ENCODE measurements at places on chromosomes 5 and 9.

GRCh38 chr5:36688722-36689121 is 82.3 kb downstream of the SLC1A3 start:
- DNase-seq, result no peak

- no peak for DNase-seq
Measured at GRCh38 chr5:67511911-67512310, 315.3 kb upstream of the CD180 start.

DNA sequence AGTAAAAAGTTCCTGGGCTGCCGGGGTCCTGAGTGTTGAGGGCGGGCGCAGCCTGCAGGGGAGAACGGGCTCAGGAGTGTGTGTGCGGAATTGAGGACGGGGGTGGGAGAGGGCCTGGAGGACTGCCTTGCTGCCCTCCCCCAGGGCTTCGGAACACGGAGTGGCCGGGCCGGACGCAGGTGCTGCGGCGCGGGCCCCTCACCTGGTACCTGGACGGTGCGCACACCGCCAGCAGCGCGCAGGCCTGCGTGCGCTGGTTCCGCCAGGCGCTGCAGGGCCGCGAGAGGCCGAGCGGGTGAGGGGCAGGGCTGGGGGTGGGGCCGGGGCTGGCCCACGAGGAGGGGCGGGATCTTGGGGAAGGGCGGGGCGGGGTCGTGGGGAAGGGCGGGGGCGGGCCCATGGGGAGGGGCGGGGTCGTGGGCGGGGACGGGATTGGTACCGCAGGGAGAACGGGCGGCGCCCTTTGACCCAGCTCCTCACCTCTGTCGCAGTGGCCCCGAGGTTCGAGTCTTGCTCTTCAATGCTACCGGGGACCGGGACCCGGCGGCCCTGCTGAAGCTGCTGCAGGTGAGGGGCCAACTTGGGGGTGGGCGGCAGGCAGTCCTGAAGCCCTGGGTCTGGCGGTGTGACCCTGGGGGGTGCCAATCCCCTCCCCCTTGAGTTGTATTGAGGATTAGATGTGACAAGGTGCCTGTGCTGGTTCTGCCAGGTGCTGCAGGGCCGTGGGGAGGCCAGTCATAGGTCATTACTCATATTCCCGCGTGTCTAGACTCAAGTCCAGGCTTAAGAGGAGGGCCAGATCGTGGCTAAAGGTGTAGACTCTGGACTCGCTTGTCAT is 7.1 kb downstream of the FPGS start:
- no peak for DNase-seq

DNA sequence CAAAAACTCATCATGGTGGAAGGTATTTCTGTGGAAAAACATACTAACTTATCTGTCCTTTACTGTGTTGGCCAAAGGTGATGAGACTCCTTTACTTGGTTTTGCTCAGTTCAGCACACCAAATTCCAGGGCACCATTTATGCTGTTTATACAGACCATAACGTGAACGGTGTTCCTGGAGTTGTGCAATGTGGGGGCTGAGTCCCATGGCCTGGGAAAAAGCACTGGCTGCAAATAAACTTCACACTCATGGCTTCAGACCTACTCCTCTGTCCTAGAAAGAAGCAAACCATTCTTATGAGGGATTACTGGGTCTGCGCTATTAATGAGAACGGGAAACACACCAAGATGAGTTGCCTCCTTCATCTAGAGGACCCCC is 10.4 kb downstream of the FREM1 start:
- no peak for DNase-seq

DNA sequence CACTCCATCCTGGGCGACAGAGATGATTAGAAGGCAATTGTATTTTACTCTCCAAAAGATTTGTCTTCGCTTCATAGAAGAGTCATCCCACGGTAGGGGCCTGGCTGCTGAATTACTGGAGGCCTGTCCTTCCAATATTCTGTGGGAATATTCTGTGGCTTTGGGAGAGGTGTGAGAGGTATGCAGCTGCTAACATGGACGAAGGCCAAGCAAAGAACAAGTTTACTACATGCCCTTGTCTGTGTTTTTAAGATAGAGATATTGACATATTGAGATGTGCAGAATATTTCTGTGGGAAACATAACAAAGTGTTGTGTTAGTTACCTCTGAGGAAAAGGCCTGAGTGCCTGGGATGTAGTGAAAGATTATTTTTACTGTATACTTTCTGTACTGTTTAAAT is 71.8 kb upstream of the SMIM15 start:
- DNase-seq, result no peak

DNA sequence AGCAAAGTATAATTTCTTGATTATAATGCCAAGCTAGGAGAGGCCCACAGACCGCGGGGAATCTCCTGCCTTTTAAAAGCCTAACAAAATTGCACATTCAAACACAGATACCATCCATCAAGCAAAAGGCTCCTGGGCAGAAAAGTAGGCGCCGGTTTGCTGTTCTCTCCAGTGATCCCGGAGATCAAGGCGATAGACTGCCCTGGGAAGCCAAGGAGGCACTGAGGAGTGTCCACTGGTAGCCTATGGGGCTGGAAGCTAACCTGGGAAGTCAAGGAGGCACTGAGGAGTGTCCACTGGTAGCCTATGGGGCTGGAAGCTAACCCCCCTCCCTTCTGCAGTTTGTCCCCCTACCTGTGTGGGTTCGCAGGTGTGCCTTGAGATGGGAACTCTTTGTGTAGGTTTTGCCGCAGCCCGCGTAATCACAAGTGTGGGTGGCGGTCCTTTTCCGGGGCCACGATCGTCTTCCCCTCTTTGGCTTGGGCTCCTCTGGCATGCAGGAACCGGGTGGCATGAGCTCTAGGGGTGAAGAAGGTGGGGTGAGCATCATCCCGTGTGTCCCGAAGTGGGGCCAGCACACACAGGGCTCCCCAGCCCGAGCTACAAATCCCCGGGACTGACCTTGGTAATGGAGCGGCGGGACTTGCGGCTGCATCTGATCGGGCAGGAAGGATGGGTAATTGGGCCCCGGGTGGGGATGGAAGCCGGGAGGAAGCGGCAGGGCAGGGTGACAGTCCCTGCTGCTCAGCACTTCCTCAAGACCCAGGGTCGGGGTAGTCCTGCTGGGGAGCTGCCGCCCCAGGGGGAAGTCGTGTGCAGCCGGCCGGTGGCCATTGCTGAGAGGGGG is 2.7 kb downstream of the KLF4 start:
- DNase-seq, result no peak

GRCh38 chr9:135085830-135086546 is 1.5 kb upstream of the OLFM1 start:
- peak; percentile 40 for DNase-seq

- no peak for DNase-seq
Measured at GRCh38 chr5:88355490-88356050, 86.9 kb upstream of the TMEM161B start.

GRCh38 chr5:11477786-11478185 is 426.5 kb downstream of the CTNND2 start:
- no peak for DNase-seq

DNA sequence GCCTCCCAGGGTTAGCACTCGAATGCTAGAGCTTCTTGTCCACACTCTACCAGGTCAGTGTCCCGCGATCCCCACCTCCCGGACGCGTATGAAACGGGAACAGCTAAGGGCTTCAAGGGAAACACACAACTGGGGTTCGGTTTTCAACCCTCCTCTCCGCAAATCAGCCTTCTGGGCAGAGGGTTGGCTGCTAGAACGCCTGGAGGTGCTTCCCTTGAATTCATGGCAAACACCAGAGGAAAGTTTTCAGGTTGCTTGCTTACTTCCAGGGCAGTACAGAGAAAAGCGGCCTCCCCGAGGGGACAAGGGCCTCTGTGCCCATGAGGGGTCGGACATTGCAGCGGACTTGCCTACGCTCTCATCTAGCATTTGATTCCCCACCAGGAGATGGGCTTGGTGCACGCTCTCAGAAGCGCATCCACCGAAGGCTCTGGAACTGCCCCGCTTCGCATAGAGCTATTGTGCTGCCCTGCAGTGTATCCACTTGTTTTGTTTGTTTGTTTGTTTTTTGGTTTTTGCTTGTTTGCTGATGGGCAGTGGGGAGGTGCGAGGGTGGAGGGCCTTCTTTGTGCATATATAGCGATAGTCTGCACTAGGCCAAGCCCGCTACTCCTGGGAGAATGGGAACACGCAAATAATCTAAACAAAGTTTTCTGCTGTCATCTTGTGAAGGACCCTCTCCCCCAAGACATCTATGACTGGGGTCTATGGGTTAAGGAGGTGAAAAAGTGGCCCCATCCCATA is 1.3 kb upstream of the DMRT3 start:
- no peak for DNase-seq

GRCh38 chr9:35914301-35914807 is 5.1 kb downstream of the SPAAR start:
- no peak for DNase-seq

- DNase-seq, result no peak
Measured at GRCh38 chr5:81235287-81236072, 2.4 kb downstream of the CKMT2 start.

DNA sequence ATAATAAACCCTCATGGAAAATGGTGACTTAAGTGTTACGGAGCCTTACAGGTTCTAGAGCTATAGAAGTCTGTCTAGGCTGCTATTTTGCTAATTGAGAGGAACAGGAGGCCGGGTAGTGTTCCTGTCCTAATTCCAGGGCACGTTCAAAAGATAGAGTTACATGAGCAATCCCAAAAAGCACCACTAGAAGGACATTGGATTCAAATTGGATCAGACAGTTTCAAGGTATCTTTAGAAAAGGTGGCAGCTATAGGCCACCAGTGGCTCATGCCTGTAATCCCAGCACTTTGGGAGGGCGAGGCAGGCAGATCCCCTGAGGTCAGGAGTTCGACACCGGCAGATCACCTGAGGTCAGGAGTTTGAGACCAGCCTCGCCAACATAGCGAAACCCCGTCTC is 458.8 kb downstream of the TMEM232 start:
- DNase-seq, result no peak

DNA sequence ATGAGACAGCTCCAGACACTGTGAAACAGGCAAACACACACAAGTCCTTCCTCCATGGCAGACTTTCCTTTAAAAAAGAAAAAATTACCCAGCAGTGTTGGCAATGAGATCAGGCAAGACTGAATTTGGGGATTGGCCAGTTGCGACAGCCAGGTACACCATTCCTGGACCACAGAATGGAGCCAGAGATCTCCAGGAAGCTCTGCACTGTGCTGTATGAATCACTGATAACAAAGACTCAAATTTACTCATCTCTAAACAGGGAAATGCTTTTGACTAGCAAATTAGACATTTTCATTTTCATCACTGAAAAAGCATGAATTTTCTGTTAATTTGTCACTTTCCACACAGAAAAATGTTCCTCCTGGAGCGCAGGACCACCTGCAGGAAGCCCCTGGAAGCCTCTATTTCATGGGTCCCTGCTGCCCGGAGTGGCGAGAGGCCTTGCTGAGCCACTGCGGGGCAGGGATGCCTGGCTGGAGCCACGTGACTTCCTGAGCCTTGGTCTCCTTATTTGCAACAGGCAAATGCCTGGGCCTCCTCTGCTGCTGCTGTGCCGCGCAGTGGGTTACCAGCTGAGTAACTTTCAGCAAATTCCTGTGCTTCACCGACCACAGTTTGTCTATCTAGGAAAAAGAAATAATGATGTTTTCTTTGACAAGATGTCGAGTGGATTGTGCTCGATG is 185.9 kb upstream of the ZNF618 start:
- no peak for DNase-seq

DNA sequence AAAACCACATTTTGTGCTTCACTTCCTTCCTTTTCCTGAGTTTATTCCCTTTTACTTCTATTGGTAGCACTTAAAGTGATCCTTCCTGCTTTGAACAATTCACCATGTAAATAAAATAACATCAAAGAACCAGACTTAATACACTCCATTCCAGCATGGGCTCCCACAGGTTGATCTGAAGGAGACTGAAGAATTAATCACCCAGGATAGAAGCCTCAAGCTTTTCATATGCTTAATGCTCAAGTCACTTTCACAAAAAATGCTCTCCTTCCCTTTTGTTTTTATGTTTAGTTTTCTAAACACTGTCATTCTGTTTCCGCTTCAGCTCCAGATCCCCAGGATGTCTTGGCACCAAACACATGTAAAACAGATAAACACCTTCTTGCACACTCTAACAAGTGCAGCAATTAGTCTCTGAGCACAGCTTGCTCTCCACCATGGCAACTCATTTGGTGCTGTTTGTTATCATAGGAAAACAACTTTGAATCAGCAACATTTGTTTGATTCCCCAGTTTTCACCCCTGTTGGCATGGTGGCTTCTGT is 37.0 kb downstream of the DMRTA1 start:
- no peak for DNase-seq

DNA sequence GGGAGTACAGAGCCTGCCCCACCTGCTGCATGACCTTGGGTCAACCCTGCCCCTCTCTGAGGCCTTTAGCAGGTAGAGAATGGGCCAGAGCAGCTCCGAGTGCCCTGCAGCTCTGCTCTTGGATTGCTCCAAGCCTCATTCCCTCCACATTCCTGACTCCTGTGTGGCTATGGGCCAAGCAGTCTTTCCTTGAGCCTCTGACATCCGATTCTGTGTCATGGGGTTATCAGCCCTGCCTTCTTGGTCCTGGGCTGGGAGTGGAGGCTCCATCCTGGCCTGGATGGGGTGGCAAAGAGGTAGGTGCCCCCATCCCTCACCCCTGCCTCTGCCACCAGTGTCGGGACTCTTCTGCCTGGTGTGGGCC is 13.7 kb downstream of the FPGS start:
- DNase-seq, result no peak

DNA sequence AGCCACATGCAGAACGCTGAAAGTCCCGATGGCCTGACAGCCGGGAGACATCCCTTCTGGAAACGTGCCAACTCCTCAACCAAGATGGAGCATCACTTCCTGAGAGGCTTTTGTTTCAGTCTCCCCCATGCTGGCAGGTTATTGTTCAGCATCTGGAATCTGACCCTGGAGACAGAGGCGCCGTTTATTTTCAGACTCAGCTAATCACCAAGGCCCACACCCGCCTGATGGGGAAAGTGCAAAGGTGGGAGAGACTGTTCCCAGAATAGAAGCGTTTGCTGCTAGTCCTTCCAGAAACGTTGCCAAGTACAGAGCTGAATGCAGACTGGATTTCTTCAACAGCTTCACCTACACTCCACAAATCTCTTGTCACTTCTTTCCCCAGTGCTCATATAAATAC is 41.8 kb upstream of the S1PR3 start:
- DNase-seq, result no peak

GRCh38 chr5:142688281-142688989 is 2.5 kb upstream of the FGF1 start:
- DNase-seq, result no peak

GRCh38 chr5:172147857-172148256 is 40.2 kb downstream of the STK10 start:
- no peak for DNase-seq

DNA sequence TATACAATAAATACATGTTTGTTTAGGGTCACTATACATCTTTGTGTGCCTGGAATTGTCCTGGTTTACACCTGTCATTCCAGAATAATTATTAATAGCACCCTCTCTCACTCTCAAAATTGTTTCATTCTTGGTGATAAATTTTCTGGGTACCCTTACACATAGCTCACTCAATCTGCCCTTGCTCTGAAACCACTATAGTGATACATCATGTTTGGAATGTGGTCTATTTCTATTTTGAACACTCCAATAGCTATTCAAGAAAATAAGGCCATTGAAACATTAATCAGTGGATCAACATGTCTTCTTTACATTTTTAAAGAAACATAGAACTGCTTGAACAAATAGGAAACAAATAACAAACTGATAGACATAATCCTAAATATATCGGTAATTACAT is 158.7 kb downstream of the ARRDC3 start:
- DNase-seq, result no peak

GRCh38 chr9:92524881-92525280 is 10.9 kb downstream of the ECM2 start:
- no peak for DNase-seq
